ENCODE measurements at places on chromosomes 16 and 17. TPM values are rescaled to one million over a fixed set of nuclear protein-coding genes. Genes with fewer than 3 reads are reported as not detected.

Gene ZG16B
- total RNA-seq = not detected

Gene TAT
- total RNA-seq = not detected

Gene PRAC1
- total RNA-seq = not detected

Gene SULT1A2
- total RNA-seq = 0.11 TPM

Gene CIITA
- 0.79 TPM for total RNA-seq

Gene TBX4
- not detected for total RNA-seq

Gene CES4A
- 3.3 TPM for total RNA-seq

Gene DOC2A
- not detected for total RNA-seq

All from placental epithelial cell (primary cell).